ENCODE measurements at places on chromosomes 12 and 14.

DNA sequence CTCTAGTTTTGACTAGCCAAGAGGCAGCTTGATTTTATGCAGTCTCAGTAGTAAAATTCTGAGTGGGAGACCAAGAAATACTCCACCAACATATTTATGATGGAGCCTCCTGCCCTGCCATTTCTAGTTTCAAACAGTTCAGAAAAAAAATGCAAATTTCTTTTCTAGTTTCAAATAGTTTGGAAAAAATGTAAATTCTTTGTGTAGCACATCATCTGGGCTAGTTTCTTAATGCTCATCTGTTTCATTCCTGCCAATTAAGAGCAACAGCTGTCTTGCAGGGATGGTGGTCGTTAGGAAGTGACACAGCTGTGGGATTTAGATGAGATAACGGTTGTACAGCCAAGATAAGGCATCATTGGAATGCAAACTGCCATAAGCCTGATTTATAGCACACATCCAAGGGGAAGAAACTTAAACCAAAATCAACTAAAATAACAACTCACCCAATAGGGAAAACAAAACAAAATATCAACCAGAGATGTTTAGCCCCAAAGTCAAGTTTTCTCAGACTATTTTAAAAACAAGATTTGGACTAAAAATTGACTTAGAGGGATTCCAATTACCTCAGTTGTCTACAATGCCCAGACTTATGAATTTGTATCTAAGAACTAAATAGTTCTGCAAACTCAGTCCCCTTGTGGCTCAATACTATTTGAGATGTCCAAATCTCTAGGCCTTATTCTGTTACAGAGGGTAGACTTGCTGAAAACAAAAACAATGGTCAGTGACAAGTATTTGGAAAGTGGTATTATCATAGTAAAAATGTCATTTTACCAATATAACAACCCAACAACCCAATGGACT is 291.3 kb upstream of the ATP2B1 start:
- DNase-seq = no peak

DNA sequence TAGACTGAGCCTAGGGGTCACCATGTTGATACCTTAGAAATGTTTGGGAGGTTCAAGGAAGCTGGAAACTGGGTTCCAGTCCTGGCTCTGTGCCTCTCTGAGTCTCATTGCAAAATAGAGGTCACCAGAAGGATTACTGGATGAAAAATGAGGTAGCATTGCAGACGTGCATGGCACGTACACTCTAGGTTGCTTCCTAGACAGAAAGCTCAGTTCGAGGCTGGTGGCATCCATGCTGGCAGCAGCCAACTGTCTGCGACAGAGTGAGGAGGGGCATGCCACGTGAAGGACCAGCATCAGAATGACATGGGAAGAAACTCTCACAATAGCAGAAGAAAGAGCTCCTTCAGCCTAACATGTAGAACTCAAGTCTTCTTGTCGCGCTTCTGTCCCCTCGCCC is 4.6 kb upstream of the CYP46A1 start:
- DNase-seq = no peak

DNA sequence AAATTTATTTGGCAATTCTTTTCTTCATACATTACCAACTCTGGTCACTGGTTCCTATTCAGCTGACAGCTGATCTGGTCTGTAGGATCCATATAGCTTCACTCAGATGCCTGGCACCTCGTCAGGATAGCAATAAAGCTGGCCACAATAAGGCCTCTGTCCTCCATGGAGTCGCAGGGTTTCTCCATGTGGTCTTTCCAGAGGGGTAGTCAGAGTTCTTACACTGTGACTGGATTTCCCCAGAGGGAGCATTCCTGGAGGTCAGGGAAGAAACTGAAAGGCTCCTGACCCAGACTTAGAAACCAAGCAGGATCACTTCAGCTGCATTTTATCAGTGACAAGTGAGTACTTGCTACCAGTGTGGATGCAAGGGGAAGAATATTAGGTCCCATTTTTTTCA is 34.9 kb upstream of the SIX1 start:
- DNase-seq = no peak

- no peak for DNase-seq
These were observed 372.8 kb downstream of the TMEM132D start for GRCh38 chr12:129530984-129531383.

DNA sequence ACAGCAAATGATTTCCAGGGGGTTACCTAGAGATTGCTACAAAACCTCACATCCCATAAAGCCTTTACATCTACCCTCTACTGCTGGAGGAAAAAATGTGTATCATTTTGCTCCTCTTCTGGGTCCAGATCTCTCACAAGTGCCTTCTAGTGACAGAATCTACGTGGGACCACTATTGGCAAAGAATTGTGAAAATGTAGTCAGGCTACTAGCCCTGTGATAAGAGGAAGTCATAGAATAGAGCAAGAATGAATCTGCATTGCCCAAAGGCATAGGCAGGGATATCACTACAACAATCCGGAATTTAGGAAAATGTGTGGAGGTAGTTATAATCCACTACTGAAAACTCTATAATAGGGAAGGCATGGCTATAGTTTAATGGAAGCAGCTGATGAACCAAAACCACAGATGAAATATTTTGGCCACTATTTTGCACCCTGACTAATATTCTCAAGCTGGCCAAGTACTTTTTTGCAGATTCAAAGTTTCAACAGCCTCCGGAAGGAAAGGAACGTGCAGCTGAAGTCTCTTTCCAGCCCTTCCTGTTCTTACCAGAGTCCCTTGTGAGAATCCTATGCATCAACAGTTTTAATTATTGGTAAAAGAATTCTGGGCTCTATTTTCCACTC is 176.8 kb downstream of the PHLDA1 start:
- DNase-seq = no peak

GRCh38 chr12:52084491-52085231 is 5.2 kb downstream of the SMIM41 start:
- DNase-seq = no peak

- no peak for DNase-seq
These were observed 108.8 kb downstream of the CRACR2A start for GRCh38 chr12:3644104-3644503.

GRCh38 chr12:64656429-64656828 is 46.1 kb downstream of the RASSF3 start:
- DNase-seq = no peak

GRCh38 chr12:65539023-65539422 is 260.5 kb downstream of the MSRB3 start:
- DNase-seq = no peak

DNA sequence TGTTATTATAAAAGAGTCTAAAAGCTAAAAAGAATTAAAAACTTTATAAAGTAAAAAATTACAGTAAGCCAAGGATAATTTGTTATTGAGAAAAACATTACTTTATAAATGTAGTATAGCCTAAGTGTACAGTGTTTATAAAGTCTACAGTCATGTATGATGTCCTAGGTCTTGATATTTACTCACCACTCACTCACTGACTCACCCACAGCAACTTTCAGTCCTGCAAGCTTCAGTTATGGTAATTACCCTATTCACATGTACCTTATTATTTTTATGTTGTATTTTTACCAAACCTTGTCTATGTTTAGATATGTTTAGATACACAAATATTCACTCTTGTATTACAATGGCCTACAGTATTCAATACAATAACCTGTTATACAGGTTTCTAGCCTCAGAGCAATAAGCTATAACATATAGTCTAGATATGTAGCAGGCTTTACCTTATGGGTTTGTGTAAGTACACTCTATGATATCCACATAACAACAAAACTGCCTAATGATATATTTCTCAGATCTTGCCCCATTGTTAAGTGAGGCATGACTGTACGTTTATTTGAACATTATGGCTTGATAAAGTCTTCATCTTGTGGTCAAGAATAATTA is 113.7 kb upstream of the KITLG start:
- no peak for DNase-seq

GRCh38 chr12:88633312-88633711 is 53.0 kb upstream of the KITLG start:
- DNase-seq = no peak

GRCh38 chr12:9169979-9170634 is 38.1 kb downstream of the PZP start:
- DNase-seq = no peak

GRCh38 chr14:22314183-22314820 is 274.7 kb downstream of the DAD1 start:
- no peak for DNase-seq

DNA sequence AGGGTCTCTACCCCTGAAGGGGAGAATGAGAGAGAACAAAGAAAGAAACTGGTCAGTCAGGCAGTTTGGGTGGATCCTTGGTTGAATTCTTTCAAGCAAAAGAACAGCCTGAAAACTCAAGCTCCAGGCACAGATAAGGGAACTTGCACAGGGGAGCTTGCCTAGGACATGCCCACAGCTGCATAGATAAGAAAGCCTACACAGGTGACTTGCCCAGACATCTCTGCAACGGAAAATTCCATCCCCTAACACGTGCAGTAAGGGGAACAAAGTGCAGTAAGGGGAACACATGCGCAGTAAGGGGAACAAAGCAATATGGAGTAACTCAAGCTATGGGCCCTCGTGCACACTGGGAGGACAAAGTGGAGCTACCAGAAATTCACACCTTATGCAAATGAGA is 540.1 kb upstream of the MIS18BP1 start:
- no peak for DNase-seq

DNA sequence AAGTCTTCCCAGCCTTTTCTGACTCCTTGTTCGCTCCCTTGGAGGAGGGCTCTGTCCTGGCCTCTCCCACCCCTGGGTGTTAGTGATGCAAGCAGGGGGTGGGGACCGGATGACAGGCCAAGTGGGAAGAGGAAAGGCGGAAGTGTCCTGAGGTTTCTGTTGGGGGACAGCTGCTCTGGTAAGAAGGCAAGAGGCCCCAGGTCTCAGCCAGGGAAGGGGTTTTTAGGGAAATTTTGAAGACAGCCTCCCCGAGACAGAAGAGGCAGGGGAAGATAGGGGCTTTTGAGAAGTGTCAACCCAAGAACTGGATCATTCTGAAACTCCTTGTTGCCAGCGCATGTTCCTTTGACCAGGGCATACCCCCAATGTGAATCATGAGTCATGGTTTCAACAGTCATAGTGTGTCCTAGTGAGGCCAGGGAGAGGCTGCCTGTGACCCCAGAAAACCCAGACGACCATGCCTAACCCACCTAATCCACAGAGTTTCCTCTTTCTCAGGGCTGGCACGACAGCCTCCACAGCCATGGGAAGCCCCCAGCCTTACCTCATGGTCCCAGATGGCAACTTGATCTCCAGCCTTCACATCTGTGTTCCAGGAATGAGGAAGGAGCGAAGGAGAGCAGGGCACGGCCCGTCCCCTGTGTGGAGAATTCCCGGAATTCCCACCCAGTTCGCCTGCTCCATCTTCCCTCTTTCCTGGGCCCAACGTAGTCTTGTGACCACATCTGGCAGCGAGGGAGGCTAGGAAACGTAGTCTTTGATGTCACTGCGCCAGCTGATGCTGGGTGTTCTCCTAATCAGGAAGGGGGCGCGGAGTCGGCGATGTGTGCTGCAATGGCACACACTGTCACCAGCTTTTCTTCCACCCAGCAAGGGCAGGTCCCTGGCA is 4.9 kb upstream of the GPR132 start:
- DNase-seq = no peak

DNA sequence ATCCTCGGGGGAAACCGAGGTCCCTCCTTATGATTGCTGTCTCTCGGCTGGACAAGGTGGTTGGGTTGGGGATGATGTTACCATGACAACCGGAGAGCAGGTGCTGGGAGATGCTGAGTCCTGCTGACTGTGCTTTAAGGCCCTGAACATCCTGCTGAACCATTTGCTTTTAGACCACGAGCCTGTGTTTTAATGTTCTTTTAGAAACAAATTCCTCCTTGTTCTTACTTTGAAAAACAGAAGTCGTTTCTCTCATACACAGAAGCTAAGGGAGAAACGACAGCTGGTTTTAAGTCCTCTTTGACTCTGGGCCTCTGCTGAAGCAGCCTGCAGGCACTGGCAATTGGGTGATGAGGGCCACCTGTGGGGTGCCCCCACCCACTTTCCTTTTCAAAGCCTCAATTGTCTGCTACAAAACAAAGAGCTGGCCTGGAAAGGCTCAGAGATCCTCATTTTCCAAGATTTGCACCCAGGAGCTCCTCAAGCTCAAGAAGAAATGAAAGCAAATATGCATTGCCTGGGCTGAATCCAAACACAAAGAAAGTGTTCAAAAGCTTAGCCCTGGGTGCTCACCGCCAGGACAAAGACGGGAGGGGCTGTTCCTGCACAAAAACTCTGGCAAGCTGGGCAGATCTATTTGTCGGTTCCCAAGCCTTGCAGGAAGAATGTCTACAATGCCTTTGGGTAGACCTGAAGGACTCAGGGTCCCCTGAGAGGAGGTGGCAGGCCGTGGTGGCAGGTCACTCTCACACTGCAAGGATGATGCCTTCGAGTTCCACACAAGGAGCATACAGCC is 90.0 kb upstream of the CLMN start:
- no peak for DNase-seq

DNA sequence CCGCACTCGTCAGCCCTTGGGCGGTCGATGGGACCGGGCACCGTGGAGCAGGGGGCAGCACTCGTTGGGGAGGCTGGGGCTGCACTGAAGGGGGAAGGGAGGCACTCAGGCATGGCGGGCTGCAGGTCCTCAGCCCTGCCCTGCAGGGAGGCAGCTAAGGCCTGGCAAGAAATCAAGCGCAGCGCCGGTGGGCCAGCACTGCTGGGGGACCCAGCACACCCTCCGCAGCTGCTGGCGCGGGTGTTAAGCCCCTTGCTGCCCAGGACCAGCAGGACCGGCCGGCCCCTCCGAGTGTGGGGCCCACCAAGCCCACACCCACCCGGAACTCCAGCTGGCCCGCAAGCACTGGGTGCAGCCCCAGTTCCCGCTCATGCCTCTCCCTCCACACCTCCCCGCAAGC is 35.7 kb upstream of the YAF2 start:
- DNase-seq = no peak

DNA sequence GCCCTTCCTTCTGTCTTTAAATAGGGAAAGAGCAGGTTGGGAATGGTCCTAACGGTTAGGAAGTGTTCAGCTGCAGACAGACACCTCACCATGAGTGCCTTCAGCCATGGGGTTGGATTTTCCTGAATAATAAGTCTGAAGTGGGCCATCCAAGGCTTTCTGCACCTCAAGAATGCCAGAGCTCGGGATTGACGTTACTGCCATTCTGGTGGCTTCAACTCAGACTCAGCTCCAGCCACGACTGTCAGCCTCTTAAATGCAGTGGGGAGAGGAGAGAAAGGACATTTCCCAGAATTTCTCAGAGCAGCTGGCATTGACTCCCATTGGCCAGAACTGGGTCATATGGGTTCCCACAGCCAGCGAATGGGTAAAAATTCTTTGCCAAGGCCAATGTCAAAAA is 363.4 kb downstream of the MED13L start:
- no peak for DNase-seq
